ENCODE measurements at places on chromosomes 6 and 20.

GRCh38 chr6:22928775-22929174, 359.4 kb downstream of the HDGFL1 start:
- DNase-seq, result no peak

DNA sequence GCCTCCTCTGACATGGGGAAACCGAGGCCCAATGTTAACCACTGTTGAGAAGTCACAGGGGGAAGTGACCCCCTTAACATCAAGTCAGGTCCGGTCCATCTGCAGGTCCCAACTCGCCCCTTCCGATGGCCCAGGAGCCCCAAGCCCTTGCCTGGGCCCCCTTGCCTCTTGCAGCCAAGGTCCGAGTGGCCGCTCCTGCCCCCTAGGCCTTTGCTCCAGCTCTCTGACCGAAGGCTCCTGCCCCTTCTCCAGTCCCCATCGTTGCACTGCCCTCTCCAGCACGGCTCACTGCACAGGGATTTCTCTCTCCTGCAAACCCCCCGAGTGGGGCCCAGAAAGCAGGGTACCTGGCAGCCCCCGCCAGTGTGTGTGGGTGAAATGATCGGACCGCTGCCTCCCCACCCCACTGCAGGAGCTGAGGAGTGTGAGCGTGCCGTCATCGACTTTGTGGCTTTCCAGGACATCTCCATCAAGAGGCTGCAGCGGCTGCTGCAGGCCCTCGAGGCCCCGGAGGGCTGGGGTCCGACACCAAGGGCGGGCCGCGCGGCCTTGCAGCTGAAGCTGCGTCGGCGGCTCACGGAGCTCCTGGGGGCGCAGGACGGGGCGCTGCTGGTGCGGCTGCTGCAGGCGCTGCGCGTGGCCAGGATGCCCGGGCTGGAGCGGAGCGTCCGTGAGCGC, 1.6 kb downstream of the TNFRSF6B start:
- no peak for DNase-seq

- DNase-seq, result no peak
These were observed 7.6 kb upstream of the SLC17A4 start for GRCh38 chr6:25746968-25747367.

DNA sequence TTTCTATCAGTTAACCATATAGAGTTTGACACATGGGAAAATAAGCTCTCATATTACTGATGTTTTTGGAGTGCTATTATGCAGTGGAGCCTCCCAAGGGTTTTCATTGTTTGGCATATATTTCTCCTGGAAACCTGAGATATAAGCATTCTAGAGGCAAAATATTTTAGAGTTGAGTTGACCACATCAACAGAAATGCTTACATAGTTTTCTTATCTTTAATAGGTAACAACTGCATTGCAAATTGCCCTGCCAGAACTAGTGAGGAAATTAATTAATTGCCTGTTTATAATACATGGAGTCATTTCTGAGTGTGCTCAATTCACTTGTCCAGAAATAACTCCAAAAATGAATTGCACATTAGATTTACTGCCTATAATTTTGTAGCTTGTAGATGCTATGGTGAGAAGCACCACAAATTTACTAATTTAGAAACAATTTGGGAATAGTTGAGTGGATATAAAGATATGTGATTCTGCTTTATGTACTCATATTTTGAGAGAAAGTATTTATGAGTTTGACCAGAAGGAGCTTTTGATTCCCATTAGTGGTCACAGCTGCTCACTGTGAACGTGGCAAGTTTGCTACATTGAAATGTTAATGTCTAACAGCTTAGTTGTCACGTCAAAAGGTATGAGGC, 288.7 kb downstream of the CD109 start:
- DNase-seq, result no peak

GRCh38 chr6:147166360-147166944, 37.8 kb upstream of the STXBP5 start:
- no peak for DNase-seq

DNA sequence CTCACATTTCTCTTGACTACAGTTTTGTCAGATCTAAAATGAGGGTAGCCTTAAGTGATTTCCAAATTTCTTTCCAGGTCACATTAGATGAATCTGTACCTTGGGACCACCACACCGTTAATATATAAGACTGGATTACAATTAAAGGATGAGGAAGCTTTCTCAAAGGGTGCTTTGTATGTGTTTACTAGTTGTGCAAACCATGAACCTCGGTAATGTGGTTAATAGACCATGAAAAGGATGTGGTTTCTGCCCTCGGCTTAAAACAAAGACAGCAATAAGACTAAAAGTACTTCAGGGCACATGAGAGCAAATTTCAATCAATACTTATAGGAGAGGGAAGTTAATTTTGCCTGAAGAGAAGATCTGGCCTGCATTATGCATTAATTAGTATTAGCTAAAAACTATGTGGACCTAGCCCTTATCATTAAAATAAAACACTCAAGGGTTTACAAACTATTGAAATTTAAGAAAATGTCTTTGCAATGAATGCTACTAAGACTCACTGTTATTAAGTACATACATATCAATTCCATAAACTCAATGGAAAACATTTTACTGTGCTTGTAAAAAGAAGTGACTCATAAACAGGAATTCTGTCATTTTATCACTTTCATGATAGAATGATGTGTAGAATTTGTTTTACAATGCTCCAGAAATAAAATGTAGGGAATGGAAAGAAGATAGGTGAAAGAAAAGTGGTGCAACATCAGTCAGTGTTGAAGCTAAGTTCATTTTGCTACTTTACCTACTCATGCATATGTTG, 936 bp upstream of the TMX4 start:
- DNase-seq, result no peak

DNA sequence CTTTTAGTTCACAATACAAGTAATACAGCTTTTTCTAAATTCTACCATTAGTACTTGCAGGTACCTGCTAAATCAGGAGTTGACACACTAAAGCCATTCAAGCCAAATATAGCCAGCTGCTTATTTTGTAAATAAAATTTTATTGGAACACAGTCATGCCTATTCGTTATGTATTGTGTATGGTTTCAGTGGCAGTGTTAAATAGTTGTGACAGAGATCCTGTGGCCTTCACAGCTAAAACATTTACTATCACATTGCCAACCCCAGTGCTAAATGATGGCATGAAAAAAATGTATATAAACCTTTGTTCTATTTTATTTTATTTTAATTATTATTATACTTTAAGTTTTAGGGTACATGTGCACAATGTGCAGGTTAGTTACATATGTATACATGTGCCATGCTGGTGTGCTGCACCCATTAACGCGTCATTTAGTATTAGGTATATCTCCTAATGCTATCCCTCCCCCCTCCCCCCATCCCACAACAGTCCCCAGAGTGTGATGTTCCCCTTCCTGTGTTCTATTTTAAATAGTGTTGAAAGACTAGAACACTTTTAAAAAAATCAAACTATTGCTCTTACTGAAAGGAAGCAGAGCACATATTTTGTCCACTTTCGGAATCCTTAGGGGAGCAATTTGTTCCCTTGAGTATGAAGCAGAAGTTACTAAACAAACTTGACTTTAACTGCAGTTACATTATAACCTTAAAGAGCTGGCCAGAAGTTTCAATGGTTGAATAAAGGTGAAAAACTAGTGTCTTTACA, 115.7 kb downstream of the PRIM2 start:
- DNase-seq, result no peak

DNA sequence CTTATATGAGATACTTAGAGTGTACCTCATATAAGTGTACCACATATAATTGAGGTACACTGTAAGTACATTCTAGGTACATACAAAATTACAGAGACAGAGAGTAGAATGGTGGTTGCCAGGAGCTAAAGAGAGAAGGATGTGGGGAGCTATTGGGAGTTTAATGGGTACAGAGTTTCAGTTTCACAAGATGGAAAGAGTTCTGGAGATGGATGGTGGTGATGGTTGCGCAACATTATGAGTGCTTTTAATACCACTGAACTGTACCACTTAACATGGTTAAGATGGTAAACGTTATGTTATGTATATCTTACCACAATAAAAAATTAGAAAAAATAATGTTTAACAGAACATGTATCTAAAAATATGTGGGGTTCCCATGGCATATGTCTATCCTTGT, 69.4 kb downstream of the PRND start:
- DNase-seq, result no peak

GRCh38 chr20:18316166-18316565, 27.8 kb downstream of the ZNF133 start:
- DNase-seq, result no peak

- DNase-seq, result no peak
These were observed 18.0 kb downstream of the HECA start for GRCh38 chr6:139152892-139153271.

DNA sequence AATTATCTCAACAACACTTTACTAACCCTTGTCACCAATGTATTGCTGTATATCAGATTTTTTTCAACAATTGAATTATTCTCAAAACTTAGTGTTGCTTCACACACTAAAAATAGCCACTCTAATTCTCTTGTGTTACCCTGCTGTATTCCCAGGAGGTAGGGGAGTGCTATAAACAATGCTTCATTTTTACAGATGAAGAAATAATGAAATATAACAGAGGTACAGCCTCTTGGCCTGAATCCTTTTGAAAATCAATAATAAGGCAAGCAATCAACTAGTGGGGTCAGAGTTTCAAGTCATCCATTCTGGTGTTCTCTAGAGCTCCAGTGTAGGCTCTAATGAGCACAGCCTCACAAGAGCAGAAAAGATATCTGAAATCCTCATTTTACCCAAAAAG, 10.9 kb downstream of the HIVEP2 start:
- no peak for DNase-seq

DNA sequence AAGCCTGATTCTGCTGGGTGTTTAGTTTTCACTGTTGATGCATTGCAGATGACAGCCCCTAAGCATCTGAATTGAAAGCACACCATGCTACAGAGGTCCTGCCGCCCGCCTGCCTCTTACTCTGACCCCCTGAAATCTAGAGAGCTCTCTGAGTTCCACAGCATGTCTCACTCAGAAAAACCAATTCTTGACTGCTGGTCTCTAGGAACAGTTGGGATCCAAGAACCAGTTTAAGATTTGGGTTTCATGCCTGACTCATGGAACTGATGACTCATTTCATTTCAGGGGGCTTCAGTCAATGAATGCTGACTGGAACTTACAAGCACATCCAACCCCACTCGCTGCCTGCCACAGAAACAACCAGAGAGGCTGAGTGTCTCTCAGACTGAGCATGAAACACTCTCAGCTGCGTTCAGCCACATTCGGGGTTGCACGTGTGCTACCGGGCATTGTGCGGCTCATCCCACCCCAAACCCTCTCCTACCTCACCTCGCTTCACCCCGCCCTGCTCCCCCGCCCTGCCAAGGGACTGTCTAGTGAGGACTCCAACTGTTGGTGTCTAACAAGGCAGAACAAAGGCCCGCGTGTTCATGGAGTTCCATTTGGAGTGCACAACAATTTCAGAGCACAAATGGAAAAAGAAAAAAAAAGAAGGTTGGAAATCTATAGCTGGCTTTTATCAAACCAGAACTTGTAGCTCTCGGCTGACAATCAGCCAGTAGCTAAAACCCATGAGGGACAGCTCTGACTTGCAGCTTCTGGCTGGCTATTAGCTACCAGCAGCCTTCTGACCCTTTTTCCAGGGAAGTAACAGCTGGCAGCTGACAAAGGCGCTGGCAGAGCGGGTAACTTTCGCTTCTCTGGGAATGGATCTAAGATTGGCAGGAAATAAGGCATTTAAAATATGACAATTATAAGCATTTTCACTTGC, 20.0 kb upstream of the TRAF3IP2 start:
- DNase-seq, result no peak

DNA sequence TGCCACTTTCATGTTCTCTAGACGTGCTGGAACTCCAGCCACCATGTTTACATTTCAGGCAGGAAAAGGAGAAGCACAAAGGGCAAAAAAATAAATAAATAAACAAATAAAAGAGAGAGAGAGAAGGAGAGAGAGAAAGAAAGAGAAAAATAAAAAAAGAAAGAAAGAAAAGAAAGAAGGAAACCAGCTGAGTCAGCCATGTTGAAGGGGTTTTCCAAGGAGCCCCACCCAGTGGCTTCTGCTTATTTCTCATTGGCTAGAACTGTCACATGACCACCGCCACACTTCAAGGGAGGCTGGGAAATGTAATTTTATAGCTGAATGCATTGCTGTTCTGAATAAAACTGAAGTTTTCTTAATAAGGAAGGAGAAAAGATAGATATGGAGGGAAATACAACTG, 71.1 kb downstream of the BFSP1 start:
- DNase-seq, result no peak

DNA sequence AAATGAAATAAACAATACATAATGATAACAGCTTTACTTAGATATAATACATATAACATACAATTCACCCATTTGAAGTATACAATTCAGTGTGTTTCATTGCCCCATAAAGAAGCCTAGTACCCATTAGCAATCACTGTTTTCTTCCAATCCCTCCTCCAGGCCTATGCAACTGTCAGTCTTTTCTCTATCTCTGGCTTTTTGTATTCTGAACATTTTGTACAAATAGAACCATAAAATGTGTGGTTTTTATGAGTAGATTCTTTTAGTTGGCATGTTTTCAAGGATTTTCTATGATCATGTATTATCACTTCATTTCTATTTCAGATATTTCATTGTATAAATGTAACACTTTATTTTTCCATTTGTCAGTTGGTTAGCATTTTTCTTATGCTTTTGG, 54.6 kb upstream of the MYO6 start:
- no peak for DNase-seq

GRCh38 chr6:111417946-111418345, 65.1 kb downstream of the REV3L start:
- DNase-seq, result no peak

- no peak for DNase-seq
These were observed 120.9 kb downstream of the ANKRD60 start for GRCh38 chr20:58107533-58107932.

- DNase-seq, result peak; percentile 4
These were observed 146.9 kb upstream of the SGK1 start for GRCh38 chr6:134464690-134465411.

- no peak for DNase-seq
These were observed 394.6 kb downstream of the KIF16B start for GRCh38 chr20:16178546-16179135.

Measured in NCI-H187 treated with DMSO at 0.1 percent for 48 hours (cell line).